ENCODE measurements at places on chromosomes 5 and 9.
A peak's percentile ranks its signal among the peaks of the same experiment; 100 is the strongest.

GRCh38 chr5:14778792-14779070 lies 92.8 kb downstream of the ANKH start:
- no peak for DNase-seq

DNA sequence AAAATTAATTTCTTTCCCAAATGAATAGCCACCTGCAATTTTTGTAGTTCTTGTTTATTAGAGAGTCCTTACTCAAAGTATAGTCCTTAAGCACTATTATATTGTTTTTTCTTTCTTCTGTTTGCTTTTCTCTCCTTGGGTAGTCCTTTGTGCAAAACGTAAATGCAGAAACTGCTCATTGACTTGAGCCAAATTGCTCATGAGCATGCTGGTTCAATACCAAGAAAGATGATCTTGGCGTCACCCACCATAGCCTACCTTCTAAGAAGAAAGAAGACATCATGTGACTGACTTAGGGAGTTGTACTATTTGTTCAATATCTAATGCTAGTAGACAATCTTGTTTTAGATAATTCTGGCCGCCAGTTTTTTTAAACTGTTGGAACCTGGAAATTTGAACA lies 248.8 kb upstream of the DMRT1 start:
- no peak for DNase-seq

DNA sequence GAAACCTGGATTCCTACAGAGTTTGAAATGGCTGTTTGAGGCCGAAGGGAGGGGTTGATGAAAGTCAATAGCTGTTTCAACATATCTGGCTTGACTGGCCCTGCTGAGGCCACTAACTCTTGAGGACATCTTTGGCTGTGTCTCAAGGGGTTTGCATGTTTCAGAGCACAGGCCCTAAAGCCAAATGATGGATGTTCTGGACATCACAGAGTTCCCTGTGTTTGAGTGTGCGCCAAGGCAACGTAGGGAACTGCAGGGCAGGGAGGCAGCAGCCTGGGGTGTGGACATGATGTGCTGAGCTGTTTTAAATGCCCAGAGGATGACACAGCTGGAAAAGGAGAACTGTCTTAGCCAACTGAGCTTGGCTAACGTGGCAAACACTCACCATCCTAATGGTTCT lies 89.6 kb downstream of the RAPGEF1 start:
- DNase-seq: no peak

- no peak for DNase-seq
Observed at GRCh38 chr5:122358372-122358979, 46.4 kb downstream of the SNCAIP start.

GRCh38 chr5:142769251-142769792 lies 855 bp upstream of the ARHGAP26 start:
- no peak for DNase-seq

GRCh38 chr9:96442491-96442890 lies 7.5 kb upstream of the HABP4 start:
- no peak for DNase-seq

DNA sequence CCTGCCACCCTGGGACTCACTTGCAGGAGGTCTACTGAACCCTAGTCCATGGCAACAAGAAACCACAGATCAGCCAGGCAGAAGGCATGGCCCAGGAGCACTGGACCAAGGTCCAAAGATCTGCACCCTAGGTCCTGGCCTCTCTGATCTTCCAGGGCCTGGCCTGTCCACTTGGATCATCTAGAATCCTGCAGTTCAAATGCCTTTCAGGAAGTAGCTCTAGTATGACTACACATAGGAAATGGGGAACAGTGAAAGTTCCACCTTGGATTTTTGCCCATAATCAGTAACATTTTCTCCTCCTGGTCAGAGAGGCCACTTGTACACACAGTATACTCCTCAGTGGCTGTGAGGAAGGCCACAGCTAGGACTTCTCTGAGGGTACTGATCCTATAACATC lies 11.5 kb downstream of the ANXA6 start:
- no peak for DNase-seq

GRCh38 chr5:93425096-93425495 lies 155.9 kb downstream of the NR2F1-AS1 start:
- DNase-seq: peak; percentile 52

- no peak for DNase-seq
Observed at GRCh38 chr5:126793097-126793496, 16.2 kb downstream of the LMNB1 start.

DNA sequence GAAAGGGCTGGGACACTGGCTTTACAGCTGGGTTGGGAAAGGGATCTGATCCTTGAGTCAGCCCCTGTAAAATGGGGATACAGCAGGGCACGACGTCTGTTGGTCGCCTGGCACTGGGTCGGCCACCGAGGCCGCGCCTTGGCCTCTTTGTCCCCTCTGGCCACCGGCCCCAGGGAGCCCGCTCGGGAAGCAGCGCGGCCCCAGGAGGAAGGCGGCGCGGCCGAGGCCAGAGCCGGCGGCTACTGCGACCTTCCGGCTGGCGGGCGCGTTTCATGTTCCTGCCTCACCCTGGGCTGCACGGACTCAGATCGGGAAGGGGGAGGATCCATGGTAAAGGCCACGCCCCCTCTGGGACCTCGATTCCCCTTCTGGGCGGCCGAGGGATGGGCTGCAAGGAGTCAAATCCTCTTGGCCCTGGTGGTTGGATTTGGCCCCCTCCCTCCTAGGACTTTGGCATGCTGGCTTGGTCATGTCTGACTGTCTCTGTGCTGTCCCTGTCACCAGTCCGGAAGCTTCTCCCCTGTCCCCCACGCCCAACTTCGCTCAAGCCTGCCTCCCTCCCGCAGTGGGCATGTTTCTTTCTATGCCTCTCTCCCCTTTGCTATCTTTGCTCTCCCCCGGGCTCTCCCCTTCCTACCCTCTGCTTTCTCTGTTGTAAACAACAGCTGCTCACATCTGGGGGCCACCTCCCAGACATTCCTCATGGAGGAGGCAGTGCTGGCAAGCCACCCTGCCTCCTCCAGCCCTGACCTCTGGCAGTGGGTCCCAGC lies 25.8 kb downstream of the FPGS start:
- DNase-seq: no peak

- peak; percentile 50 for DNase-seq
Observed at GRCh38 chr9:127578952-127579853, 32.9 kb upstream of the STXBP1 start.

DNA sequence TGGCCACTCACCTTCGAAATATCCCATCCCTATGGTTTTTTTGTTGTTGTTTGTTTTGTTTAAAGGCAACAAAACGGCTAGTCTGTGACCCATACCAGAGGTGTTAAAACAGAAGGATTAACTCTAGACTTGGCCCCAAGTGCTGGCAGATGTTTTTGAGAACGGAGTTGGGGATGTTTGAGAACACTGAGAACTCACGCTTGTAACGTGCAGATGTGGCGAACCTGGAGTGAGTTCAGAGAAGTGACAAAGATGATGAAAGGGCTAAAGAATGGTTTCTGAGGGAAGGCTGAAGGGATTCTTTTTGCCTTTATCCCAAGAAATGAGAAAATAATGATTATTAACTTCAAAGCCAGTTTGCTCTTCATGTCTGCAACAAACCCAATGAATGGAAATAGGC lies 286.5 kb downstream of the ZNF608 start:
- no peak for DNase-seq

DNA sequence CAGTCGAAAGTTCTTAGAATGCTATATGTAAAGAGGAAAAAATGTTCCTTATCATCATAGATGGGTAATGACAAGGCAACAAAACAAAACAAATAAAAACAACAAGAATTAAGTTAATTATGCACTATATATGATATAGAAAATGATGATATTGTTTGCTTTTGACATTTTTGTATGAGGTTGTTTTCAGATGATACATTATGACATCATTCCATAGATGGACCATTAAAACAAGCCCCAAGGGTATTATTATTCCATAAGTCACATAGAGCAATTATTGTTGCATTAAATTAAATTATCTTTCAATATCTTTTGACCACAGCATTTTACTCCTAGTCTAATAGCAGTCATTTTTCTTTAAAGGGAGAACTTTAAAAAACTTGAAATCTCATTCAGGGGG lies 56.5 kb upstream of the RICTOR start:
- no peak for DNase-seq

- DNase-seq: no peak
Observed at GRCh38 chr9:123309611-123310010, 41.2 kb upstream of the STRBP start.

GRCh38 chr5:64637144-64637543 lies 53.2 kb upstream of the SHISAL2B start:
- DNase-seq: no peak

DNA sequence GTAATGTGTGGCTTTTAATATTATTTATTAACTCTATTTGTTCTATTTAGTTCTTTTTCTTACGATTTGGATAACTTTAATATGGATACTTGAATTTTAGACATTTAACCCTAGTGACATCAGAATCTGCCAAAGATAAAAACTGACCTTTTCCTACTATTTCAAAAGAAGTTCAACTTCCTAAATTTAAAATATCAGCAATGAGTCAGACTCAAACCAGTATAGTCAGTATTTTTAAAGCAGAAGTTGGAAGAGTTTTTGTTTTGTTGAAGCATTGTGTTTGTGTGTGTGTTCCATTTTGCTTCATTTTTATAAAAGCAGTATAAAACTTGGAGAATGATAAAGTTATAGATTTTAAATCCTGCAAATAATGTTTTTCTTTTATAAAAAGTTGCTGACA lies 251.8 kb upstream of the RASA1 start:
- no peak for DNase-seq

DNA sequence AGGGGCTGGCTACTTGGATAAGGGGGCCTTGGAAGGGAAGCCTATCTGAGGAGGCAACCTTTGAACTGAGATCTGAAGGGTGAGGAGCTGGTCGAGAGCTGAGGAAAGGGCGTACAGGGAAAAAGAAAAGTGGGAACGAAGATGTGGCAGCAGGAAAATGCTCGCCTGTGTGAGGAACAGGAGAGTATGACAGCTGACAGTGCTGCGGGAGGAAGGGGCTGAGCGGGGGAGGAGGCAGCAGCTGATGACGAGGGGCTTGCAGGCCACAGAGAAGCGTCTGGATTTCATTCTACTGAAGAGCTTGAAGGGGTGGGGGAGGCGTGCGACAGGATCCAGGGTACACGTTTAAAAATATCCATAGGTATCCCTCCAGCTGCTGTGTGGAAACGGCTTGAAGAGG lies 28.9 kb downstream of the SH3PXD2B start:
- DNase-seq: no peak

DNA sequence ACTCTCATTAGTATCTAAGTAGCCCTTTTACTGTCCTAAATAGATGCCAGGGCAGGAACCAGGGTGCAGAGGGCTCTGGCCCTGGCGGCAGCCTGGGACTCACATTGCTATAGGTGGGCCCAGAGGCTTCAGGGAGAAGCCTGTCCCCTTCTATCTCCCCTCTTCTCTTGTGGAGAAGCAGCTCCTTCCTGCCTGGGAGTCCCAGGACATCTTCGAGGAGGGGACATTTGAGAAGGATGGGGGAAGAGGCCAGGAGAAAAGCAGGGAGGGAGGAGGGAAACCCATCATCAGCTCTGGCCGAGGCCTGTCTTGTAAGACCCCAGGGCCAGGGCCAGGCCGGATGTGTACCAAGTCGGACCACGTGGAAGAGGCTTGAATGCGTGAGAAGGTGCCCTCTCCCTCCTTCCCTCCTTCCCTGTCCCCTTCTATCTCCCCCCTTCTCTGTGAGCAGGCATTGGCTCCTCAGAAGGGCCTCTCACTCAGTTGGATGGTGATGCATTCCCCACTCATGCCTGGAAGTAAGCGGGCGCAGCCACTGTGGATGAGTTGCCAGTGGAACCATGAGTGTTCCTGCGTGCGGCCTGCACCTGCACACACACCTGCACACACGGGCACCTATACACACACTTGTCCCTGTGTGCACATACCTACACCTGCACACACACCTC lies 20.7 kb upstream of the LPCAT1 start:
- no peak for DNase-seq

GRCh38 chr5:163433271-163433670 lies 4.1 kb upstream of the CCNG1 start:
- DNase-seq: no peak

- DNase-seq: no peak
Observed at GRCh38 chr5:36174119-36174518, 22.2 kb downstream of the SKP2 start.

GRCh38 chr5:170854566-170854965 lies 7.3 kb upstream of the RANBP17 start:
- no peak for DNase-seq

GRCh38 chr5:80714570-80715298 lies 60.0 kb upstream of the DHFR start:
- no peak for DNase-seq

GRCh38 chr5:73039082-73039481 lies 81.3 kb upstream of the TMEM171 start:
- no peak for DNase-seq

DNA sequence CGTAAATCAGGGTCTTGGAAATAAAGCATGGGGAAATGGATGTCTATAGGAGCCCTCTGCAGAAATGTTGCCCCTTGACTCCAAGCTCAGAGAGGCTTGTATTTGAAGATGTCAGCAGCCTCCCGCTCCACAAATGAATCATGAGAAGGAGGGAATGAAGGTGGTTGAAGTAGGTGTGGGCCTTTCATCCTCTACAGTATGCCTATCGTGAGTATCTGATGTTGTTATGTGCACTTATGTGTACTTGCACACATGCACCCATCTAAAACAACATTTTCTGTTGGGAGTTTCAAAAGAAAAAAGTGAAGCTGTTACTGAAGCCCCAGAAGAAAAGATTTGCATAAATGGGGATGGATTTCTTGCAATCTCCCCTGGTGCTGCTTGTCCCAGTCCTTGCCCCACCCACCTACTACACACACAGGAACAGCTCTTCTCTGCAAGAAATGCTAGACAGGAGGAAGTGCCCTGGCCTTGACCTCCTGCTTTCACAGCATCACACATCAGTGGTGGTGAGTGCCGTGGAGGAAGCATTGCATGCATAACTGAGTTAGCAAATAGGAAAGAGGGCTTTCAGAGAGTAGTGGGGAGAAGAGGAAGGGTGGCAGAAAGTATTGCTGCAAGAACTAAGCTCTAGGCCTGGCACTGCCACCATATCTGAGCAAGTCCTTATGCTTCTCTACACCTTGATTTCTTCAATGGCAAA lies 156.1 kb downstream of the SNX18 start:
- peak; percentile 23 for DNase-seq

- no peak for DNase-seq
Observed at GRCh38 chr5:160359816-160360215, 10.6 kb downstream of the C1QTNF2 start.

DNA sequence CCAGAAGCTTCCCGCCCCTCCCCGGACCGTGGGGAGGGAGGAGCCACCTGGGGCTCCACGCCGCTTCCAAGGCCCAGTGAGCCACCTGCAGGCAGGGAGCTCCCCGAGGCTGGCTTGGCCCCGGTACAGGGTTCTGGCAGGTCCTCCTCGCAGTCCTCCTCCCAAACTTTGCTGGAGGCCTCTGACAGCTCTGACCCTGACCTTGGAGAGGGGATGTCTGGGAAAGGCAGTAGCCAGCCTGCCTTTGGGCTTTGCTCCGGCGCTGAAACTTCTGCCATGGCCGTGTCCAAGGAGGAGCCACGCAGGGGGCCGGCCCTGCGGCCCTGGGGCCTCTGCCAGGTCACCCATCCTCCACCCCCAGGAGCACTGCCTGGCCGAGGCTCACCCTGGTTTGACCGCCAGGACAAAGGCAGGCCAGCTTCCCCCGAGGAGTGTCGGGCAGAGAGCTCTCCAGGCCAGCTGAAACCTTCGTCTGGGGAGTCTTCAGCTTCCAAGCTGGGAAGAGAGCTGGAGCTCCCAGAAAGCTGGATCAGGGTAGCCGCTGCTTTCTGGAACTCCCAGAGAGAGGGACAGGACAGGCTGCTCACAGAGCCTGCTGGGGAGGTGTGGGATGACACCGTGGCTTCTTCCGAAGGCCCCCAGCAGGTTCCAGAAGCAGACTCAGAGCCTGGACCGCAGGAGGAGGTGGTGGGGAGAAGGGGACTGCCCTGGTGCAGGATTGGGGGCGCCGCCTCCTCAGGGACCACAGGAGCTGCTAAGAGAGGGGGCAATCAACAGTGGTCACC lies 9.0 kb upstream of the QSOX2 start:
- no peak for DNase-seq

GRCh38 chr9:6590772-6591384 lies 54.7 kb downstream of the GLDC start:
- no peak for DNase-seq
